Kidney (tissue), 22 donors: ENCODE measurements at places on chromosomes 16 and 17. TPM values are rescaled to one million over a fixed set of nuclear protein-coding genes. Genes with fewer than 3 reads are reported as not detected.
A peak's percentile ranks its signal among the peaks of the same experiment; 100 is the strongest.

- no peak for DNase-seq
These were observed 107.7 kb upstream of the GPR139 start for GRCh38 chr16:20181416-20181815.

GRCh38 chr17:74432766-74433391 lies 991 bp downstream of the GPRC5C start:
- DNase-seq, result peak; percentile 81

Gene MYL11
- not detected for total RNA-seq

DNA sequence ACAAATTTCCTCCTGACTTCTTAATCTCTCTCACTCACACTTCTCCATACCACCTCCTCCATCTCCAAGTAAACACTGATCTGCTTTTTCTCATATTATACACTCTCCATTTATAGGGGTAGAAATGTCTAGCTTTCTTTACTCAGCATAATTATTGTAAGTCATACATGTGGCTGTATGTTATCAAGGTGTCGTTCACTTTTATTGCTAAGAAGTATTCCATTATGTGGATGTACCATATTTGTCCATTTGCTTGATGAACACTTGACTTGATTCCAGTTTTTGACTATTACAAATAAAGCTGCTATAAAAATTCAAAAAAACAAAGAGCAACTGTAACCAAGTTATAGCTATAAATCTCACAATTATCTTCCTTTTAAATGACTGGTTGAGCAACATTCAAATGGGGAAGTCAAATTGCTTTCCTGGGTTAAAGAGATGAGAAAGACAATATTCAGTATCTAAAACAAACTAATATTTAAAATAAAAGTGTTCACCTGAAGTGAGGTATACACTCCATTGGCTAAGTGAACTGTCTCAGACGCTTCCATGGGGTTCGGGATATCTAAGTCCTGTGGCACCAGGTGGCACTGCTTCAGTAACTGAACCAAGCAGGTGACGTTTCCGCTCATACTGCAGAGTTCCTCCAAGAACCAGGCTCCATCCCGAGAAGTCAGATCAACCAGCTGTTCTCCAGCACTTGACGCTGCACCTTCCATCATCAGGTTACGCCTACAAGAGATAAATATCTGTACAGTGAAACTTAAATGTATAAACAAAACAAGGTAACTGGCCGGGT lies 32.6 kb upstream of the ARL6IP1 start:
- DNase-seq, result no peak

Gene KCNH4
- total RNA-seq, result 0.35 TPM

- no peak for DNase-seq
These were observed 57.4 kb downstream of the C16orf78 start for GRCh38 chr16:49431040-49431439.

Gene FA2H
- 4.2 TPM for total RNA-seq

- DNase-seq, result no peak
These were observed 20.6 kb upstream of the B4GALNT2 start for GRCh38 chr17:49111934-49112333.

Gene SEPTIN12
- not detected for total RNA-seq

DNA sequence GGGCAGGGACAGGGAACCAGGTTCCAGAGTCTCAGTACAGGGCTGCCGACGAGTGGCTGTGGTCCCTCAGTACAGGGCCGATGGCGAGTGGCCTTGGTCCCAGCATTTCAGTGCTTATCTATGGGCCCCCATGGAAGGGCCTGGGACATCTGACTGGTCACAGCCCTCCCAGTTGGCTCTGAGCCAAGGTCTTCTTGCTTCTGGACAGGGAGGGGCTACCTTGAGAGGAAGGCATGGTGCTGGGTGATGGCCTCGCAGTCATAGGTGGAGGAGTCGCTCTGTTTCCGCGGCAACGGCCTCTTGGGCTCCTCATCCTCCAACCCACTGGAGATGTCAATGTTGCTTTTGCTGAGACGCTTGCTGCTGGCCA lies 32.5 kb downstream of the PIMREG start:
- DNase-seq, result no peak

Gene EIF3C
- total RNA-seq, result 424 TPM

DNA sequence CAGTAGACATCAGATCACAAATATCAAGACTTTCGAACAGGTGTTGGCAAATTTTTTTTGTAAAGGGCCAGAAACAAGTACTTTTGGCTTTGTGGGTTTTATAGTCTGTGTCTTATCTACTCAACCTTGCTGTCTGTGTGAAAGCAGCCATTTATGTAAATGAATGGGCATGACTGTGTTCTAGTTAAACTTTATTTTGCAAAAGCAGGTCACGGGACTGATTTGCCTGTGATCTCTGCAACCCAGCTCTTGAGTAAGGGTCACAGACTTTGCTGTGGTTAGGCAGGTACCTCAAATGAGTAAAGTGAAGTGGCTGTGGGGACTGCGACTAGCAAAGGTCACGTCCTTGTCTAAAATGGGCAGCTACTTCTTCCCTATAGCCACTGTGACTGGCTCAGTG lies 136.5 kb downstream of the FTO start:
- DNase-seq, result peak; percentile 37

DNA sequence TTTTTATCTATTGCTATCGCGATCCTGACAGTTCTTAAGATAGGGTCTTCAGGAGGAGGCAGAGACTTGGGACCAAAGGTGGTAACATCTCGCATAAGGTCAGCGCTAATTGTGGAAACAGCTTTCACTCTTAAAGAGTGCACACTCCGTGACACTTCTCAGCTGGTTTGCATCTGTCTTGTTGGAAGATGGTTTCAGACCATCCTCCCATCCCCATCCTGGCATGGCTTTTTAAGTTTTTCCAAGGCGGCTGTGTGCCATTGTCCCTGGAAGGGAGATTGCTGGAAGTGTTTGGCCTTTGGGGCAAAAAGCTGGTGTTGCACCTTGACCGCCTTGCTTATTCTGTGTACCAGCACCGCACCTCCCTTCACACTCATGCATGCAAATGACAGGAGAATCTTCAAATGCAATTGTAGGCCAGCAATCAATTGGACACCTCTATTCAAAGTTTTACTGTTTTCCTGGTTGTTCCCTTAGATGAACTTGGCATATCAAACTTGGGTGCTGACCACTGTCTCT lies 1.5 kb downstream of the SOCS7 start:
- DNase-seq, result no peak

Gene SRCIN1
- 6.1 TPM for total RNA-seq

GRCh38 chr17:52383493-52384100 lies 225.1 kb upstream of the CA10 start:
- DNase-seq, result no peak

Gene CA5A
- not detected for total RNA-seq

DNA sequence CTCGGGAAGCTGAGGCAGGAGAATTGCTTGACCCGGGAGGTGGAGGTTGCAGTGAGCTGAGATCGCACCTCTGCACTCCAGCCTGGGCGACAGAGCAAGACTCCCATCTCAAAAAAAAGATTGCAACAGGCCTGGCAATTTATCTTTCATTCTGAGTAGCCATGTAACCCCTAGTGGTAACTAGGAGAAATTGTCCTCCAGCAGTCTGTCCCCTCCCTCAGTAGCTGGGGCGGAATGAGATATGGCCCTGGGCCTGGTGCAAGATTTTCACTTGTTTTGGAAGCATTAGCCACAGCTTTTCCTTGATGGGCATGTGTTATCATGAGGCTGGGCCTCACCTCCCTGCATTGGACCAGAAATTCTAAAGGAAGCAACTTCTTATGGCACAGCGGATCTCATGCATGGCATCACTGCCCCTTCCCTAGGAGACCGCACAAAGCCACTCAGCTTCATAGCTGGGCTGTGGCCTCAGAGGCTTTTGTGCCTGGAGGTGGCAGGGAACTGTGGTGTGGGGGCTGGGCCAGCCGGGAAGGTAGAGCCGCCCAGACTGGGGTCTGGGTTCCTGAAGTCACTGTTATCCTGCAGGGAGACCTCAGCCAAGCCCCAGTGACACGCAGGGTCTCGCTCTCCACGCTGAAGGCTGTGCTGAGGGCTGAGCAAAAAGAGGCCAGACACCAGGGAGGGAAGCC lies 13.4 kb downstream of the NATD1 start:
- DNase-seq, result peak; percentile 50

GRCh38 chr17:19295473-19296135 lies 58.4 kb downstream of the EPN2 start:
- DNase-seq, result peak; percentile 60

DNA sequence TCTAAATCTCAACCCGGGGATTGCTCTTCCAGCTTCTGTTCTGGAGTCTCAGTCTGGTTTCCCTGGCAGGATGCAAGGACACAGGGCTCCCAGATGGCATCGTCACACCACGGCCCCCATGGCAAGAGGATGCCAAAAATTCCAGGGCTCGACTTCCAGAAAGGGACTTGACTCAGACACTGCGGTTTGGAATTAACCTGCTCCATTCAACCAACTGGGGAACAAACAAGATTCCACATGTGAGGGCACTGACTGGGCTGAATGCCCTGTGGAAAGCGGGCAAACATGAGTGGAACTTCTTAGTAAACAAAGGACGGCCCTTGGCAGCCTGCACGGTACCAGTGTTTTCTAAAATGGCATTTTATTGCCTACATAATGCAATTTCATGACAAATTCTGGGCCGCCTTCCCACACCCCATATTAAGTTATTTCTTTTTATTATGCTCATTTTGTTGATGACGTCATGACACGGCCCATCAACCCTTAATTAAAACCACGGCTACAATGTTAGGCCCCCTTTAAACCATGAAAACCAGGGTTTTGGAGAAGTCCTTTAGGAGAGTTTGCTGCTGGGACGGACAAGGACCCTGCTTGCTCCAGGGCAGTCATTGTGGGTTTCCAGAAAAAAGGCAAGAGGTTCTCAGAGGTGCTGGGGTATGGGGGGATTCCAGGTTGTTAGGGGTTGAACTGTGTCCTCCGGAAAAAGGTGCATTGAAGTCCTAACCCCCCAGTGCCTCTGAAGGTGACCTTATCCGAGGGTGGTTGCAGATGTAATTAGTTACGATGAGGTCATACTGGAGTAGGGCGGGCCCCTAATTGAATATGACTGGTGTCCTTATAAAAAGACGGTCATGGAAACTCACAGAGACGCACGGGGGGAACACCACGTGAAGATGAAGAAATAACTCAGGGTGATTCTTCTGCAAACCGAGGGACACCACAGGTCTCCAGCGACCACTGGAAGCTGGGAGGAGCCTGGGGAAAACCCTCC lies 205.6 kb downstream of the FOXL1 start:
- DNase-seq, result no peak

Gene CD79B
- total RNA-seq, result 11.4 TPM

DNA sequence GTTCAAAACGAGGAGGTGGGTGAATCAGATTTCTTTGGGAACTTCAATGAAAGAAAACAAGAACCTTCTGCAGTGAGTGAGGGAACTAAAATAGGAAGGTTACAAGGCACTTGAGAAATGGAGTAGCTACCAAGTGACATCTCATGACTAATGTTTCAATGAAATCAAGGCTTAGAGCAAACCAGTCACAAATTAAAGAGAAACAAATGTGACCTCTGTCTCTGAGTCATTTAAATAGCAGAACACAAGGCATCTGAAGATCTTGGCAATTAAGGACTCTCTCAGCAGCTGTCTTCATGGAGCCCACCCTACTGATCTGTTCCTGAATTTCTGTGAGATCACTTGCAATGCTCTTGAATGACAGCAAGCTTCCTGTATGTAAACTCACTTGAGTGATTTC lies 109.5 kb downstream of the CDH11 start:
- DNase-seq, result no peak

DNA sequence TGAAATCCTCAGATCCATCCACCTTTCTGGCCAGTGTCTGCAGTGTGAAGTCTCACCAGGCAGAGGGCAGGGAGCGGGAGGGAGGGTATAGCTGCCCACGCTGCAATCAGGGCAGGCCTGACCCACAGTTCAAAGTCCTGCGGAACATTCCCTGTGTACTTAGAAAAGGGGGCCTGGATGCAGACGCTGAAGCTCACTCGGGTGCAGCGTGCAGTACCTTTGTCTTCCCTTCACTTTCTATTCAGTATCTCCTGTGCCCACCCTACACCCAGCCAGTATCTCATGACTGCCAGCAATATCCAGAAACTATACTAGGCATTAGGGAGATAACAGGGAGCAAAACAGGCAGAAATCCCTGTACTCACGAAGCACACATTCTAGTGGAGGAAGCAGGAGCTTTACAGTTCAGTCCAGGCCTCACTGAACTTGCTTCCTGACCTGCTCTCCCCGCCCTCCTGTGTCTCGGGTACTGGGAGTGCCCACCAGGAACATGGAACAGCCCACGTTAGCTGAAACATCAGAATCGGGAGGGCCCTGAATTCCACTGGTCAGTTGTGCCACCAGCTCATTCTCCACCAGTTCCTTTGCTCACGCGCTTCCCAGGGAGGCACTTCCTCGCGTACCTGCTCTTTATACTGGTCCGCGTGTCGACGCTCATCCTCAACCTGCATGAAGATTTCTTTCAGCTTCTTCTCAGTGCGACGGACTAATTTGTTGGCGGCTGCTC lies 42.2 kb downstream of the NDEL1 start:
- no peak for DNase-seq

DNA sequence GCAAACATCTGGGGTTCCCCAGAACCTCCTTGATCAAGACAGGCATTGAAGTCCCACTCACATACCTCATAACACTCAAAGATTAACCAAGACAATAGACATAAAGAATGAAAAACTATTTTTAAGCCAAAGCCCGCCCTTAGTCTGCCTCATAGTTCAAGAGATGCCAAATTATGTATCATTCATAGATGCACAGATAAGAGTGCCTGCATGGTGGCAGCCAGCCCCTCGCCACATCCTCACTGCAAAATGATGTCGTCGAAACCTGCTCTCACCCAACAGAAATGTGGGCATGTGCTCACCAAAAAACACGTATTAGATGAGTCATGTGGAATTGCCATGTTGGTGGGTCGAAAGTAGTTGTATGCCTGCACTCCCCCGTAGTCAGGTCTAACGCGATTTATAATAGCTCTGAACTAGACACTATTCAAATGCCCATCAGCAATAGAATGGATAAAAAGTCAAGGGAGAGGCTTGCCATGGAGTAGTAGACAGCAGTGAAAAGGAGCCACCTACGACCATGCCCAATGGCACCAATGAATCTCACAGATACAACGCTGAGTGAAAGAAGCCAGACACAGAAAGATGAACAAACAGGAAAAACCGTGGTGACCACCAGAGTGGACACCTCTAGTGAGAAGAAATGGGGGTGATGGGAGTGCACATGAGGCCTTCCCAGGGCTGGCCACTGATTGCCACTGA lies 64.8 kb downstream of the C16orf95 start:
- DNase-seq, result no peak

DNA sequence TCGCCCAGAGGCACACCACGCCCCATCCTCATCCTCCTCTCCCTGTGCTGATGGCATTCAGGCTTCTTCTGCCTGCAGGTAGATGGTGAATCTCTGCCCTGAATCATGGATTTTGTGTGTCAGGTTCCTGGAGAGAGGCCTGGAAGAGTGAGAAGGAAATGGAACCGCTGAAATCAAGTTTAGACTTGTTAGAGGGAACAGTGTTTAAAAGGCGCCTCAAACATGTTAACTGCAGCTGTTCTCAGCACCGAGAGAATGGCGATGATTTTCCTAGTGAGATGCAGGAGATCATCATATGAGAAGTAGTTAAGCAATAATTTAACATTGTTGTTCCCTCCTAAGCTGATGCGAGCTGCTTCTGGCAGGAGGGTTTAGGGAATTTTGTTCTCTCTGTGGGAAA lies 744.4 kb upstream of the EEF2KMT start:
- no peak for DNase-seq

Gene C1QTNF8
- total RNA-seq, result not detected

GRCh38 chr17:16931318-16932060 lies 40.4 kb downstream of the TNFRSF13B start:
- peak; percentile 58 for DNase-seq

Gene UBE2Z
- 86.7 TPM for total RNA-seq

- no peak for DNase-seq
These were observed 15.8 kb downstream of the CLEC10A start for GRCh38 chr17:7064261-7064660.

- peak; percentile 58 for DNase-seq
These were observed 172.1 kb downstream of the RBFOX3 start for GRCh38 chr17:79438546-79439334.

- no peak for DNase-seq
These were observed 615.1 kb downstream of the CDH8 start for GRCh38 chr16:61421111-61421510.

Gene SLC12A3
- 5.4 TPM for total RNA-seq
